ENCODE measurements at places on chromosomes 6 and 20.

DNA sequence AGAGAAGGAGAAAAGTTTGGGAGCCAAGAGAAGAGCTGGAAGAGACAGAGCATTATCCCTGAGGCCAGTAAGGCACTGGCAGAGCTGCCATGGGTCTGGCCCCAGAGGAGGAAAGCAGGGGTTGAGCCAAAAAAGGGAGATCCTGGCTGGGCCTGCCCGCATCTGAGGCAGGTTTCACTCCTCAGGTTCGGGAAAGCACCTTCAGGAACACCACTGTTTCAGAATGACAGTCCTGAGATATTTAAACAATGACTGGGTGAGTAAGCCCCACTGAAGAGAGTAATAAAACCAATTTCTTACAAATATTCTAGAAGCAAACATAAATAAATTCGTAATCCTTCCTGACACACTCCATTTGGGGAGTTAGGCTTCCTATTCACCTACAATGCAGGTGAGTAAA lies 152.2 kb downstream of the BACH2 start:
- no peak for DNase-seq

DNA sequence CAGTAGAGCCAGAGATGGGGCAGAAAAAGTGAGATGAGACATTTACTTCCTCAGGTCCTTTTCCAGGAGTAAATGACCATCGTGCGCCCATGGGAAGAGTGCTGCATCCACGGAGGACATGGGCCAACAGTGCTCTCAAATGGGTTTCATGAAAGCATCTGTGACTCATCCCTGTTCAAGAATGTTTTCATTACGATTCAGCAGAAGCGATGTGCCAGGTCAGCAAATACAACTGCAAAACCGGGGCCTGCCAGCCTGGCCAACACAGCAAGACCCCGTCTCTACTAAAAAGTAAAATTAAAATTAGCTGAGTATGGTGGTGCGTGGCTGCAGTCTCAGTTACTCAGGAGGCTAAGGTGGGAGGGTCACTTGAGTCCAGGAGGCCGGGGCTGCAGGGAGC lies 125.1 kb downstream of the LY86 start:
- no peak for DNase-seq

DNA sequence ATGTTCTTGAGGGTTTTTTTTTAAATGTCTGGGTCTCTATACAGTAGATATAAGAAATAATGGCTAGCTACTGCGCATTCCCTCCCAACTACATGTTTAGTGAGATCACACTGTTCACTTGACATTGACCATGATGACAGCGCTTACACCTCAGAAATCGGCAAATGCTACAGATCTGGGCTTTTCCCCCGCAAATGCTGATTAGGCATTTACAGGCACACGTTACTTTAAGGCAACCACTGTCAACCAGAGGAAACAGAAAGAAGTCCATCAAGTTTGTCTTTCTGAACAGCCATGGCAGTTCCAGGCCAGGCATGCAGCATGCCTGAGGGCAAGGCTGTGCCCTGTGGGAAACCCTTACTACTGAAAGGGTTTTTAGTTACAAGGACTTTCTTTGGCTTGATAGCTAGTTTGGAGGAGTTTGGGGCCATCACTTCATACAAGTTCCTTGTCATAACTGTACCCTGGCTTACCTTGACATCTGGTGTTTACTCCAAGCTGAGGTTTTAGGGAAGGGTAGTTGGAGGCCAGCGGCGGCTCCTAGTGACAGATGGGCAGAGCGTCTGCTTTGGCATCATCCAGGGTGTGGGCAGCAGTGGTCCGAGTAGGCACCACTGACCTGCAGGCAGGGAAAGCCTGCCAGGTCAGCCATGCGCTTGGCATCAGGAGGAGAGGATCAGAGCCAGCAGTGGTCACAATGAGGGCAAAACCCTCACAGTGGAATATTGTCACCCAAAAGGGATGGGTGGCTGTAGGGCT lies 43.0 kb downstream of the CFAP61 start:
- no peak for DNase-seq

DNA sequence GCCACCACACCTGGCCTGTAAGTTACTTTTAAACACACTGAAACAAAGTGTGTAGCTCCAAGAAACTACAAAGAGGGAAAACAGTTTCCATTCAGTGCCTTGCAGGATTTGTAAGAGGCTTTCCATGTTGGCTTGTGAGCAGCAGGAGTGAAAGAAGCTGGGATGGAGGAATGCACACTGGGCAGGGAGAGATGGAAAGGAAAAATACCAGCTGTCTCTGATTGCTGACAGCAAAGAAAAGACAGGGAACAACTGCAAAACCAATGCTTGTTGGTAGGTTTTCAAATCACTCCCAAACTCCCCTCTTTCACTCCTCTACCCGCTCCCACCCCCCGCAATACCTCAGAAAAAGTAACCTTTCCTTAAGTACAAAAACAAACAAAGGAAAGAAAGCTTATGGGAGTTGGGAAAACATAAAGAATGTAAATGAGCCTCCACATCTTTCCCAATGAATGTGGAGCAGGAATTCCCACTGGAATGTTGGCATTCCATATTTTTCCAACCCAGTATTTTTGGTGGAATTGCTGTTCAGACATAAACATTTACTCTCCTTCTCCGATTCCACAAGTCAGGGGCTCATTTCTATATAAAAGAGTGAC lies 166.1 kb downstream of the THBS2 start:
- no peak for DNase-seq

GRCh38 chr20:32018269-32019155 lies 8.3 kb downstream of the CCM2L start:
- DNase-seq: peak; percentile 43

GRCh38 chr6:21501021-21501354 lies 92.6 kb upstream of the SOX4 start:
- no peak for DNase-seq

DNA sequence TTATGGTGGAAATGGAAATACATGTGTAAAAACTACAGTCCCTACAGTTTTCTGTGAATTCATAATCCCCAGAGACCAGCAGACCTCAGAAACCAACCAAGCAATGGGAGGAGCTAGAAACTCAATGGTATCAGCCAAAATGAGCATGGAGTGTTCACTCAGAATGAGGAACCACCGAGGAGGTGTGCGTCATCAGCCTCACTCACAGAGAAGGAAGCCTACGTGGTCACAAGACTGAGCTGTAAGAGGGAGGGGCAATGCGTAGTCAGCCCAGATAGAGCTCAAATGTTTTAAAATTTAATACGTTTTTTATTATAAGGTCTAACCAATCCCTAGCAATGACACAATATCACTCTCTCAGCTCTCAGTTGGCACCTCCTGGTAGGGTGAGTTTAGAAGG lies 17.4 kb downstream of the MYLK4 start:
- peak; percentile 65 for DNase-seq

DNA sequence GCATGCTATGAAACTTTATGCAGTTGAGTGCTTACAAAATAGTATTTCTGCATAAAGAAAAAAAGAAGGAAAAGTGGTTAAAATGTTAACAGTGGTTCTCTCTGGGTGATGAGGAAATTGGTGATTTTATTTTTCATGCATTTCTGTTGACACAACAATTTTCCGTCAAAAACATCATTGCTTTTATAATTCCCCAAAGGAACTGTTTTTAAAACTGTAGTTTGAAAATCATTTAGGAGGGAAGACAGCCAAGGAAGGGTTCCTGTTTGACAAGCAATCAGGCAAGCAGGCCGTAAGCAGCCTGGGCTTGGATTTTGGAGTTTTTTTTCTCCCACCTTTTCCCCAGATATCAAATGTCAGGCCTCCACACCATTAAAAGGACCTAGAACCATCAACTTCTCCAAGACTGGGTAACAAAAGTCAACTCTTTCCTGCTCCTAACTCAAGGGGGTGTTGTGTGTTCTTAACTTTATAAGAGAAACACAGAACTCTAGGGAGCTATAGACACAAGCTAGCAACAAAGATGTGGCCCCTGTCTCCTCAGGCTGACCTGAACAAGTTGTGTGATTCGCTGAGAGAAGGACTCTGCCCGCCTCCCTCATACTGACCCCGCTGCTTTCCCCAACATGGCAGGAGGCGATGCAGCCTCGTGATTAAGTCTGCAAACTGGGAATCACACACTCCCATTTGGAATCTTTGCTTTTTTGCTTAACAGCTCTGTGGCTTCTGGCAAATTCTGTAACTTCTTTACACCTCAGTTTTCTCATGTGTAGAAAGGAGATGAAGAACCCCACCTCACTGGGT lies 146.6 kb downstream of the BCAS1 start:
- no peak for DNase-seq

- DNase-seq: no peak
These were observed 7.8 kb upstream of the KHDC1L start for GRCh38 chr6:73233048-73233447.

GRCh38 chr6:36906539-36907325 lies 21.0 kb downstream of the C6orf89 start:
- peak; percentile 16 for DNase-seq

- DNase-seq: no peak
These were observed 355.6 kb downstream of the TENT5A start for GRCh38 chr6:81396916-81397315.

- DNase-seq: no peak
These were observed 64.6 kb upstream of the SCP2D1 start for GRCh38 chr20:18748987-18749386.
